ENCODE measurements at places on chromosomes 4 and X.

DNA sequence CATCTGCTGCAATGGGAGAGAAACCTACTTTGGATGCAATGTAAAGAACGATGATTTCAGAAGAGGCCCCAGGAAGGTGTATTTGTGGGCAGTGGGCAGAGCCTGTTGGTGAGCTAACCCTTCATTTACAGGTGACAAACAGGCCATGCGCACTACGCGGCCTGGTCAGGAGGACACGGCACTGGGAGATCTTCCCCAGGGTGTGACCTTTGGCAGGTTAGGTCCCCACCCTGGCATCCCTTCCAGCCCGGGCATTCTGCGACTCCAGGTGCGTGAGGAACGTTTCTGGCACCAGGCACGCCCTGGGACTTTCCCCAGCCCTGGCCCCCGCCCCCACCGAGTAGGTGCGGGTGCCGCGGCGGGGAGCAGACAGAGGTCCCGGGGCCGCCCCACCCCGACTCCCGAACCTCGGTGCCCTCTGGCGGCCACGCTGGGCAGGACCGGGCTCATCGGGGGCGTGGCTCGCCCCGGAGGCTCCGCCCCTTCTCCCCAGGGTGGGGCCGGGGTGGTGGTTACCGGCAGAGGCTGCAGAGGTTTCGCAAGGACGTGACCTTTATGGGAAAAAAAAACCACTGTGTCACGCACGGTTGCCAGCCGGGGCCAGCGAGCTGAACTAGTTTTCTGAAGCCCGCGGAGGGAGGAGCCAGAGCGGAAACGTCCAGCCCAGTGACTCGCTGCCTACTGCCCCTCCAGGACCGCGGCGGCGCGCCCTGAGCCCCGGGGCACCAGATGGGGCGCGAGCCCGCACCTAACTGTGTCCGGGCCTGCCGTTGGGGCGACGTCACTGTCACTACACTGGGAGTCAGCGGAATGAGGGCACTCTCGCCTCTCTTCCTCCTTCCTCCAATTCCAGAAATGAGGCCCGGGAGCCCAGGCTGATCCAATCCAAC, 5.0 kb upstream of the NYX start:
- peak; percentile 60 for DNase-seq

DNA sequence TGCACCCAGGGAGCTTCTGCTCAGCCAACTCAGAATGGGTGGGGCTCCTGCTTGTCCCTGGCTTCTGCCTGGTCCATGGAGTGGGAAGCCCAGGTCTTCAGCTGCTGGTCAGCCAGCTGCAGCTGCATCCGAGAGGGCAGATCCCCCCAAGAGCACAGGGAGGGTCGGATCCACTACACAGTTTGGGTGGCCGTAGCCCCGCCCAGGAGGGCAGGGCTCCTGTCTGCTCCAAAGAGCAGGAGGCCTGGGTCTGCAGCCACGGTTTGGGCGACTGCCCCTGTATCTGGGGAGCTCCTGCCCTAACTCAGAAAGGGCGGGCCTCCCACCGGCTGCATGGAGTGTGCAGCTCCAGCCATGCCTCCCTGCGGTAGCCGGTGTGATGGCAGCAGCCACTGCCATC, 169.1 kb downstream of the TEX13A start:
- no peak for DNase-seq

GRCh38 chrX:148600131-148600530, 99.7 kb downstream of the AFF2 start:
- DNase-seq: no peak

GRCh38 chrX:131881194-131881593, 141.9 kb upstream of the STK26 start:
- no peak for DNase-seq

DNA sequence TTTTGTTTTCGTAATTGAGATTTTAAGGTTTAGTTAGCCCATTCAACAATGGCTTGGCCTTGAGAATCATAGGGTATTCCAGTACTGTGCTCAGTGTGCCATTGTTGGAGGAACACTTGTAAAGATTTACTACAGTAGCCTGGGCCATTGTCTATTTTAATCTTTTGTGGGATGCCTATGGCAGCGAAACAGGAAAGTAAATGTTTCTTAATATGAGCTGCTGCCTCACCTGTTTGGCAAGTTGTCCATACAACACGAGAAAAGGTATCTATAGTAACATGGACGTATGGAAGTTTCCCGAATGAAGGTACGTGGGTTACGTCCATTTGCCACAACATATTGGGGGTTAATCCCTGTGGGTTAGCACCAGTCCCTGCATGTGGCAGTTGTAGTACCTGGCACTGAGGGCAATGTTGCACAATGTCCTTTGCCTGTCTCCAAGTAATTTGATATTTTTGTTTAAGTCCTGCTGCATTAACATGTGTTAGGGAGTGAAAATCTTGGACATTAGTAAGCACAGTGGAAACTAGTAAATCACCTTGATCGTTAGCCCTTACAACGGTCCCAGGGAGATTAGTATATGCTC, 38.6 kb upstream of the AADAT start:
- DNase-seq: no peak

- DNase-seq: no peak
Measured at GRCh38 chr4:155353923-155354540, 22.7 kb downstream of the MAP9 start.

DNA sequence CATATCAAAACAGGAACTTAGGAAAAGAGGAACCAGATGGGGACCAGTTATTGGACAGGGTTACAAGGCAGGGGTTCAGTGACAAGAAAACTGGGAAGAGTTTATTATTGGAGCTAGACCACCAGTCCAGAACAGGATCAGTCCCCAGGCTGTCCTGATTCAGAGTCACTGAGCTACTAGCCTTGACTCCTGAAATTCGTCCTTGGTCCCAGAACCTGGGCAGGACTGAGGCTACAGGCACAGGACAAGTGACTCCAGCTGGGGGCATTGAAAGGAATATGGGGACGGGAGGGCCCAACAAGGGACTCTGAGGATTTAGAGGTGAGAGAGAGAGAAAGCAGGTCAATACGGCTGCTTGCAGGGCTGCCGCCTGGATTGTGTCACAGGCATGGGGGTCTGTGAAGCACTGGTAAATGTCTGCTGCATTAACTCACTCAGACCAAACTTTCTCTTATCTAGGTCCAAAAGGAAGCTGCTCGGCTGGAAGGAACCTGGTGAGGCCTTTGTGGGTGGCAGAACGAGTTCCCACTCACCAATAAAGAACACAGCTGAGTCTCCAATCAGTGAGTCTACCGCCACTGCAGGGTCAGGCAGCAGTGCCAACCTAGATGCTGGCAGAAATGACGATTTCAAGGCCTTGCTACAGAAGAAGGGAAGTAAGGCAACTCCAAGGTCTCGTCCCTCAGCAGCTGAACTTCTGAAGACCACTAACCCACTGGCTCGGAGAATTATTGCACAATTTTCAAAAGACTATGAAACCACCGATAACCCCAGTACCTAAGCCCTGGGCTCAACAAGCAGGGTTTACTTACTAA, 11.3 kb upstream of the RTL5 start:
- DNase-seq: no peak

GRCh38 chr4:11451716-11452115, 23.0 kb upstream of the HS3ST1 start:
- no peak for DNase-seq

DNA sequence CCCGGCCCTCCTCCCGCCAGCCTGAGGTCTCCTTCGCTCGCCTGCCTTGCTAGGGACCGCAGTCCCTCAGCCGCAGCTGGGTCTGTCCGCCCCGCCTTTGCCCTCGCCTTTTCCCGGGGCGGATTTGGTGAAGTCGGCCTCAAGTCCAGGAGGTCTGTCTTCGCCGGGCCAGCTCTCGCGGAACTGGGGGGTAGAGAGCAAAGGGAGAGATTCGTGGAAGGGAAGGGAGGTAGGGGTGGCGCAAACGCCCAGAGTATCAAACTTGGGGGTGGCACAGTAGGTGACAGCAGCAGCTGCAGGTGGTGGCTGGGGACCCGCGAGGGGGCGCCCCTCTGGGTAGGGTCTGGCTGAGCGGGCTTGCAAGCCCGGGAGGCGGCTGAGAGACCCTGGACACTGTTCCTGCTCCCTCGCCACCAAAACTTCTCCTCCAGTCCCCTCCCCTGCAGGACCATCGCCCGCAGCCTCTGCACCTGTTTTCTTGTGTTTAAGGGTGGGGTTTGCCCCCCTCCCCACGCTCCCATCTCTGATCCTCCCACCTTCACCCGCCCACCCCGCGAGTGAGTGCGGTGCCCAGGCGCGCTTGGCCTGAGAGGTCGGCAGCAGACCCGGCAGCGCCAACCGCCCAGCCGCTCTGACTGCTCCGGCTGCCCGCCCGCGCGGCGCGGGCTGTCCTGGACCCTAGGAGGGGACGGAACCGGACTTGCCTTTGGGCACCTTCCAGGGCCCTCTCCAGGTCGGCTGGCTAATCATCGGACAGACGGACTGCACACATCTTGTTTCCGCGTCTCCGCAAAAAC, at the start of gene NPY2R:
NPY2R (plus strand) TSS at position 379 of the 797 bp plus-strand sequence. CDS start 5,304 bp downstream, outside the sequence.
- DNase-seq: no peak

GRCh38 chr4:2489841-2490552, 21.1 kb downstream of the RNF4 start:
- no peak for DNase-seq

GRCh38 chrX:12582649-12583048, 208.6 kb upstream of the PRPS2 start:
- no peak for DNase-seq

- DNase-seq: no peak
Measured at GRCh38 chrX:110346681-110347080, 12.0 kb upstream of the RTL9 start.

- DNase-seq: no peak
Measured at GRCh38 chr4:185880571-185880970, 68.6 kb upstream of the SORBS2 start.

DNA sequence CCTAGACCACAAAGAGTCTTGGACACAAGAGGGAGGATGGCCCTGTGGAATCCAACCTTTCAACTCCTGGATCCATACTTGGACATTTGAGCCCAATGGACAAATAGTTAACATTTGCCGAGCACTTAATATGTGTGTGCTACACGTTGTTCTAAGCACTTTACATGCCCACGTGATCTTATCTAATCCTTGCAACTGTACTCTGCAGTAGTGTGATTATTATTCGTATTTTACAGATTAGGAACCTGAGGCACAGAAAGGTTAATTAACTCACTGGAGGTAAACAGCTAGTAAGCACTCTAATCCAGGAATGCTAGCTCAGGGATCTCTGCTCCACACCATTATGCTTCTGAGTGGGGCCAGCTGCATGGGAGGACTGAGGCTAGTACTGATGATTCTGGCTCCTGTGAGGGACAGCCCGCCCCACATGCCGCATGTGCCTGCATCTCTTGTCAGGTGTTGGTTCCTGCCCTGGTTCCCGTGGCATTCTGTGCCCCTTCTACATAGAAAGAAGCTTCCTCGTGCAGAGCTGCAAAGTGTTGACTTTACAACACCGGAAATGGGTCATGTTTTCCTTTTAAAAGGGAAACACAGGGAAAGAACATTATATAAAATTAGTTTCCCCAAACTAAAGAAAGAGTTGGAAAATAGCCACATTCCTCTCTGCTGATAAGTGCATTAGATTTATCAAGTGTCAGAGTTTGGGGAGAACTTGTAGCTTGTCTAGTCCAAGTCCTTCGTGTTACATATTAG, 34.8 kb downstream of the PLAC1 start:
- no peak for DNase-seq

GRCh38 chrX:113770071-113770470, 813.8 kb upstream of the HTR2C start:
- no peak for DNase-seq

Data from GF-D8 (cell line).